MM.1S (cell line): ENCODE measurements at places on chromosomes 4 and X.

DNA sequence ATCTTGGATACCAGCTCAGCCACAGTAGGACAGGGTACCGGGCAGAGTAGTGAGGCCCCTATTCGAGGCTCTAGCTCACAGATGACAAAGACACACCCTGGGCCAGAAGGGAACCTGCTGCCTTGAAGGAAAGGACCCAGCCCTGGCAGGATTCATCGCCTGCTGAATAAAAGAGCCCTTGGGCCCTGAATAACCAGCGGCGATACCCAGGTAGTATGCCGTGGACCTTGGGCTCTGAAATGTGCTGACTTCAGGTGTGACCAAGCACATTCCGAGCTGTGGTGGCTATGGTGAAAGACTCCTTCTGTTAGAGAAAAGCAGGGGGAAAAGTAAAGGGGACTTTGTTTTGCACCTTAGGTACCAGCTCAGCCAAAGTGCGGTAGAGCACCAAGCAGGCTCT is 14.6 kb downstream of the MED14 start:
- H3K27me3 ChIP-seq, result no peaks in the 10 kb centered on the region
- H3K27ac ChIP-seq, result no peak overlapping the region
- no peaks in the 10 kb centered on the region for H3K4me1 ChIP-seq
- DNase-seq, result no peak

GRCh38 chrX:9464435-9465371 is at the start of gene TBL1X:
TSS of gene TBL1X (plus strand) at chrX:9465058. CDS start at chrX:9653587, 188,529 bp downstream.
- peaks cover 25% of the 10 kb centered on the region for H3K4me1 ChIP-seq
- H3K27ac ChIP-seq, result peak within 1 kb of the TSS; percentile 91
- peak within 1 kb of the TSS; percentile 57 for H3K4me3 ChIP-seq
- H3K27me3 ChIP-seq, result no peaks in the 10 kb centered on the region

DNA sequence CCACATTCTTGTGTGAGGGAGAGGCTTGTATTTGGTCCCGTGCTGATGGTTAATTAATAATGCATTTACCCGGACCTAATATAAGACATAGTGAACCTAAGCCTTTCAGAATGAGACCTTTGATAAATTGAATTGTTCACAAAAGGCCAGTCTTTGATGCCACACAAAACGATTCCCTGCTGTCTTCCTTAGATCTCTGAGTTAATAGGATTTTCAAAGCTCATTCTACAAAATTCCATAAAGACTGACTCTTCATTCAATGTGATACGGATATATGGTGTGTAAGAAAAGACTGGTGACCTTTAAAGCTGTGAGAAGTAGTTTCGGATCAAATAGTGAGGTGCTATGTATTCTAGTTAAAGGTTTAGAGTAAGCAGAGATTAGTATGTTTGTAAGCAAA is 254.3 kb downstream of the PDHA2 start:
- H3K27me3 ChIP-seq, result peaks cover 47% of the 10 kb centered on the region
- DNase-seq, result no peak
- H3K4me1 ChIP-seq, result peaks cover 11% of the 10 kb centered on the region
- no peaks in the 10 kb centered on the region for H3K36me3 ChIP-seq
- no peak overlapping the region for H3K27ac ChIP-seq

- 0 out of 2 replicates have a peak, but pooled peaks cover 8% of the 10 kb centered on the region for H3K4me1 ChIP-seq
- H3K4me3 ChIP-seq, result no peak overlapping the region
- H3K27me3 ChIP-seq, result no peaks in the 10 kb centered on the region
- no peak overlapping the region for H3K27ac ChIP-seq
- no peaks in the 10 kb centered on the region for H3K36me3 ChIP-seq
Observed at GRCh38 chr4:2795893-2796848, 3.3 kb downstream of the SH3BP2 start.

- no peaks in the 10 kb centered on the region for H3K36me3 ChIP-seq
- H3K4me1 ChIP-seq, result no peaks in the 10 kb centered on the region
- H3K4me3 ChIP-seq, result no peak overlapping the region
- H3K27me3 ChIP-seq, result peaks cover 97% of the 10 kb centered on the region
- no peak for DNase-seq
- H3K27ac ChIP-seq, result no peak overlapping the region
Observed at GRCh38 chr4:8900588-8900987, 28.9 kb upstream of the HMX1 start.

DNA sequence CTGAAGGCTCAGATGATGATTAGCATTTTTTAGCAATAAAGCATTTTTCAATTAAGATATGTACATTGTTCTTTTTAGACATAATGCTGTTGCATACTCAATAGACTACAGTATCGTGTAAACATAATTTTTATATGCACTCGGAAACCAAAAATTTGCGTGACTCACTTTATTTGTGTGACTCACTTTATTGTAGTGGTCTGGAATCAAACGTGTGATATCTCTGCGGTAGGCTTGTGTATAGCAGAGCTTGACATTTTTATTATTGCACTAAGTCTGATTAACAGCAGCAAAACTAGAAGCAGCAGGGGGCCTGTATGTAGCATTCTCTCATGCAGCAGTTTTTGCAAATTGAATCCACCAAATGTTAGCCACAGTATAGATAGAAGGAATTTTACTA is 119.1 kb upstream of the PRDX4 start:
- no peak overlapping the region for H3K27ac ChIP-seq
- no peaks in the 10 kb centered on the region for H3K27me3 ChIP-seq
- no peak overlapping the region for H3K4me3 ChIP-seq
- H3K4me1 ChIP-seq, result no peaks in the 10 kb centered on the region
- no peak for DNase-seq
- no peaks in the 10 kb centered on the region for H3K36me3 ChIP-seq

GRCh38 chr4:36330796-36331195 is 49.4 kb downstream of the DTHD1 start:
- H3K4me1 ChIP-seq, result peaks cover 22% of the 10 kb centered on the region
- H3K27me3 ChIP-seq, result no peaks in the 10 kb centered on the region
- no peak overlapping the region for H3K27ac ChIP-seq
- DNase-seq, result no peak

DNA sequence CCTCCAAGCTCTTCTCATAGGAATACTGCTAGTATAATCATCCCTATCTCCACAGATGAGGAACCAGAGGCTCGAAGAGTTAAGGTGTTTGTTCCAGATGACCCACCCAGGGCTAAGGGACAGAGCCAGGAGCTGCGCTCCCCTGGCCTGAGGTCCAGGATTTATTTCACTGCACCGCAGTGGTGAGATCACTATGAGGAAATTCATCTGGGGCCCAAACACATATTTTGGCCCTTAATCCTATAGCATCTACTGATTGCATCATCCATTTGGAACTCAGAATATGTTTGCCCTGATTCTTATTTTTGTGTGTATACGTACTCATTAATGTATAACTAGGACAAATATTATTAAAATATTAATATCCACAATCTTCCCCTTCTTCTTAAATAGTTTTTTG is 100.1 kb upstream of the RBPJ start:
- no peak overlapping the region for H3K4me3 ChIP-seq
- DNase-seq, result no peak
- H3K4me1 ChIP-seq, result no peaks in the 10 kb centered on the region
- H3K27ac ChIP-seq, result no peak overlapping the region

DNA sequence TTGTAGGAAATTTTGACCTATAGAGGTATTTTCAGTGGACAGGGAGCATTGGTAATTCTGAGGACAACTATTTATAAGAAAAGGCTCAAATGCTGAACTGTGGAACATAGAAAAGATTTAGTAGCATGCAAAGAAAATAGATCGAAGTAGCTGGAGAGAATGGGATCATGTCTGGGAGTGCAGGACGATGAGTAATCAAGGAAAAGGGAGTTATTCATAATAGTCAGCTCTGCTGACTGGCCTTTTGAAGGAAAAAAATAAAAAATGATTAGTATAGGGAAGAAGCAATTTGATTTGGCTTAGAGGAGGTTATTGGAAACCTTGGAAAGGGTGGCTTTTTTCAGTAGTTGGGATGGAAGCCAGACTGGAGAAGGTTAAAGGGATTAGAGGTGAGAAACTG is 22.9 kb upstream of the ANK2 start:
- no peak overlapping the region for H3K27ac ChIP-seq
- no peak for DNase-seq
- no peak overlapping the region for H3K4me3 ChIP-seq
- no peaks in the 10 kb centered on the region for H3K27me3 ChIP-seq

- DNase-seq, result no peak
- H3K27ac ChIP-seq, result no peak overlapping the region
- H3K4me1 ChIP-seq, result no peaks in the 10 kb centered on the region
- H3K4me3 ChIP-seq, result no peak overlapping the region
- H3K36me3 ChIP-seq, result no peaks in the 10 kb centered on the region
Observed at GRCh38 chr4:95204873-95205272, 343.9 kb downstream of the UNC5C start.

DNA sequence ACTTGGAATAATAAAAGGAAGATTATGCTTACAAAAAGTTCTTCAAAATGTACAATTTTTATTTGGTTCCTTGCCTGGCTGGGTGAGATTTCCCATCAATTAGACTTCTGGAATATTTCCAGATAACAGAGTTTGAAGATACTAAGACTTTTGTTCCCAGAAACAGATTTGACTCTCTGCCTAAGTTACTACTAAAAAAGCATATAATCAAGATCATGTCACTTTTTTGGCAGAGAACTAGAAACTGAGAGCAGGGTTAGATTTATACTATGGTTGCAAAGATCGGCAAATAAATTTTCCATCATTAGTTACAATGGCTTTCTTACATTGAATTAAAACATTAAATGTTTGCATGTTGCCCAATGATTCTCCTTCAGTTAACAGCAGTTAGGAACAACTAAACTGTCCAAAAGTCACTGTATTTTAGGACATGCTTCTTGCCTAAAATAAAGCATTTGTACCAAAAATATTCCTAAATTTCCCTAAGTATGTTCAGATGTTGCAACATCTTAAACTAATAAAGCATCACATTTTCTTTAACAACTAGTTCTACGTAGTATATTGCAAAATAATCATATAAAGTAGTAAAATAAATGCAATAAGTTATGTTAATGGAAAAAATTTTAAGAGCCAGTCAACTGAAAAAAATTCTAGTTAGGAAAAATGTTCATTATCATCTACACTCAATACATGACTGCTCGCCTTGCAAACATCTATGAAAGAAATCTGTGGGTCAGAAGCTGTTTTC is 73.0 kb downstream of the SEC24D start:
- no peaks in the 10 kb centered on the region for H3K27me3 ChIP-seq
- no peak overlapping the region for H3K4me3 ChIP-seq
- peaks cover 17% of the 10 kb centered on the region; the same call in 1 of the 2 replicates for H3K36me3 ChIP-seq
- H3K4me1 ChIP-seq, result peaks cover 31% of the 10 kb centered on the region

DNA sequence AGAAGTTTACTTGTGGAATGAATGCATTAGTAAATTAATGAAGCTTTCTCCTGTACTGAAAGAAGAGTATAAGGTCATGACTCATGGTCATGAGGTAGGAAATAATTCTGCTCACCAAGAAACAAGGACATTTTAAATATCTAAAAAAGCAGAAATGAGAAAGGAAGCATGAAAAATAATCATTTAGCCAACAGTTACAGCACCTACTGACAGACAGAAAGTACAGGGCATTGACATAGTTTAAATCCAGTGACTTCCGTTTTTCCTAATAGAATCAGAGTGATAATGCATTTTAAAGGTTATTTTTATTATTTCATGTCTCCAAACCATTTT is 30.5 kb upstream of the ACSL1 start:
- no peaks in the 10 kb centered on the region for H3K27me3 ChIP-seq
- no peak for DNase-seq
- no peak overlapping the region for H3K27ac ChIP-seq
- no peak overlapping the region for H3K4me3 ChIP-seq
- peaks cover 18% of the 10 kb centered on the region for H3K4me1 ChIP-seq
- no peaks in the 10 kb centered on the region for H3K36me3 ChIP-seq

GRCh38 chr4:53005808-53006207 is 143.7 kb downstream of the RASL11B start:
- H3K27me3 ChIP-seq, result no peaks in the 10 kb centered on the region
- H3K4me1 ChIP-seq, result no peaks in the 10 kb centered on the region
- no peak overlapping the region for H3K27ac ChIP-seq
- no peak for DNase-seq
- H3K4me3 ChIP-seq, result no peak overlapping the region
- H3K36me3 ChIP-seq, result no peaks in the 10 kb centered on the region

- no peak for DNase-seq
- H3K27me3 ChIP-seq, result peaks cover 95% of the 10 kb centered on the region
- H3K36me3 ChIP-seq, result no peaks in the 10 kb centered on the region
- H3K4me1 ChIP-seq, result no peaks in the 10 kb centered on the region
- H3K4me3 ChIP-seq, result no peak overlapping the region
- no peak overlapping the region for H3K27ac ChIP-seq
Observed at GRCh38 chr4:7897811-7898210, 41.9 kb downstream of the AFAP1 start.

DNA sequence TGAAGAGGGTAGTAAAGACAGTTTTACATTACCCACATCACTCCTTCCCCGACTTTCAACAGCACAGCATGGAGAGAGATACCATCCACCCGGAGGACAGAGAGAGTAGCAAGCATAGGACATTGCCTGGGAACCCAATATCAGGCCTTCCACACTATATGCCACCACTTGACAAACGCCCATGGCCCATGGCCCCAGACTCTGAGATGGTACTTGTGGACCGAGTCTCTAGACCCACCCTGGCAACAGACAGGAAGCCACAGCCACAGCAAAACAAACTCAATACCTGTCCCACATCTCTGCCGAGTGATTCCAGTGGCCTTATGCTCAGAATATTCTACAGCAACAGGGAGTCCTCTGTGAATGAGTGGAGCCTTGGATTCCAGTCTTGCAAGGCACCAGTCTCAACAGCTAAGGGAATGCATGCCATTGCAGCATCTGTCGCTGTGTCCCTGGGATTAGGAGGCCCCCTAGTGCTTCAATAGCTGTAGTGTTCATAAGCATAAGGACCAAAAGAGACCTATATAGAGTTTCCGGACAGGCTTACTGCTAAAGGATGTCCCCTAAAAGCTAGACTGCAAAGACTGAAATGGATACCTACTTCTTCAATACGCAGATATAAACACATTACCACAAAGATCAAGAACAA is 14.7 kb upstream of the CT55 start:
- peak; percentile 41 for DNase-seq
- no peak overlapping the region for H3K4me3 ChIP-seq
- H3K27ac ChIP-seq, result no peak overlapping the region
- no peaks in the 10 kb centered on the region for H3K36me3 ChIP-seq
- H3K27me3 ChIP-seq, result no peaks in the 10 kb centered on the region
- H3K4me1 ChIP-seq, result no peaks in the 10 kb centered on the region

- no peaks in the 10 kb centered on the region for H3K4me1 ChIP-seq
- no peak overlapping the region for H3K27ac ChIP-seq
- H3K27me3 ChIP-seq, result no peaks in the 10 kb centered on the region
- 0 out of 2 replicates have a peak, but pooled peaks cover 3% of the 10 kb centered on the region for H3K36me3 ChIP-seq
- H3K4me3 ChIP-seq, result no peak overlapping the region
Observed at GRCh38 chrX:53580742-53581504, 105.6 kb downstream of the HUWE1 start.

DNA sequence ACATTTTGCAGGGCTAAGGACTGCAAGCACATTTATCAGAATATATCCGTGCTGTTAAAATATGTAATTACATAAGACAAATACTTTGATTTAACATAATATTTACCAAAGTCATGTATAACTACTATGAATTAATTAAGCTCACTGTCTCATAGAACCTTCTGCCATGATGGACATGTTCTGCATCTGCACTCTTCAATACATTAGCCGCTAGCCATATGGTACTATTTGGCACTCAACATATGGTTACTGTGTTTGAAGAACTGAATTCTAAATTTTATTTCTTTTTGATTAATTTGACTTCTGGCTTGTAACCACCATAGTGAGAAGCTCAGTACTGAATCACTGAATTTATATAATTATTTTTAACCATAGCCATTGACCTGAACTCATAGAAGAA is 427.0 kb upstream of the TRAM1L1 start:
- H3K27me3 ChIP-seq, result no peaks in the 10 kb centered on the region
- DNase-seq, result no peak
- no peaks in the 10 kb centered on the region for H3K4me1 ChIP-seq
- H3K36me3 ChIP-seq, result no peaks in the 10 kb centered on the region
- H3K27ac ChIP-seq, result no peak overlapping the region
- H3K4me3 ChIP-seq, result no peak overlapping the region
